ENCODE measurements at places on chromosomes 2 and 18.
A peak's percentile ranks its signal among the peaks of the same experiment; 100 is the strongest.

- DNase-seq, result no peak
Measured at GRCh38 chr2:182548031-182548950, 121.5 kb upstream of the PDE1A start.

DNA sequence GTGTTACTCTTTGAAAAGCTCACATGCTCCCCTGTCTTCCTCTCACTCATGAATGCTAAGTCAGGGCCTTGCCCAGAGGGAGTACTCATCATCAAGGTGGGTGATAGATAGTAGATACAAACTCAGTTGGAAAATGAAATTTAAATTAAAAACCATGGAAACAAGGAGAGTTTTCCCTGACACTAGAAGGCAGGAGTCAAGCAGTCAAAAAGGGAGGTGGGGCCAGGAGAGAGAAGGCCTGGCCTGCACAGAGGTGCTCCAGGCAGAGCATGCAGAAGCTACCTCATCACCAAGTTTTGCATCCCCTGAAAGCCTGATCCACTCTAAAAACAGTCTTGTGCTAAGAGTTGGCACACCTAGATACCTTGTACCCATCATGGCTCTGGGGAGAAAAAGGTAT lies 143.7 kb downstream of the MYO5B start:
- DNase-seq, result no peak

- no peak for DNase-seq
Measured at GRCh38 chr2:120612931-120613330, 122.7 kb upstream of the GLI2 start.

DNA sequence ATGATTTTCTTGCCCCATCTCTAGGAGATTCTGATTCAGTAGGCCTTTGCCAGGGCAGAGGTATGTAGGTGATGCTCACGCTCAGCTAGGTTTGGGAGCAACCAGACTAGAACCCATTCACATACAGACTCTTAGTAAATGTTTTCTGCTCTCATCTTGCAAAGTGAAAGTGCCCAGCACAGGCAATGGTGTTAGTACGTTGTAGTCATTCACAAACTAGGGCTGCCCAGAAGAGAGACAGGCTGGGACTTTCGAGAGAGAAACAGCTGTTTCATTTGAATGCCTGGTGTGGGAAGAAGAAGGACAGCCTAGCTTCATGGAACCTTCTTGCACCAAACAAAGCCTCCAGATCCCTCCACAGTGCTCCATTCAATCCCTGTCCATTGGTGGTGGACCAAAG lies 19.4 kb downstream of the DDX18 start:
- DNase-seq, result no peak

DNA sequence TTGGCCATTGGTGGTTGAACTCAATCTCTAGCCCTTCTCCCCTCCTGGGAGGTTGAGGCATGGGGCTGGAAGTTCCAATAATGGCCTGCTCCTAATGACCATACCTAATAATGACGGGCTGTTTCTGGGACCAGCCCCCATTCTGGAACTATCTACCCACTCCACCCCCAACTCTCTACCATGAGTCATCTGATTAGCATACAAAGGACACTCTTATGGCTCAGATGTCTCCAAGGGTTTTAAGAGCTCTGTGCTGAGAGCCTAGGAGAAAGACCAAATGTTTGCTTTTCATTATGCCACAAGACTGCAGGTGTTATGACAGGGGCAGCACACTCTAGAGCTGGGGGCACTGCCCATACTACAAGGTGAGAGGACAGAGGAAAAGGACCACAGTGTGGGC lies 137.0 kb upstream of the NCKAP5 start:
- no peak for DNase-seq

DNA sequence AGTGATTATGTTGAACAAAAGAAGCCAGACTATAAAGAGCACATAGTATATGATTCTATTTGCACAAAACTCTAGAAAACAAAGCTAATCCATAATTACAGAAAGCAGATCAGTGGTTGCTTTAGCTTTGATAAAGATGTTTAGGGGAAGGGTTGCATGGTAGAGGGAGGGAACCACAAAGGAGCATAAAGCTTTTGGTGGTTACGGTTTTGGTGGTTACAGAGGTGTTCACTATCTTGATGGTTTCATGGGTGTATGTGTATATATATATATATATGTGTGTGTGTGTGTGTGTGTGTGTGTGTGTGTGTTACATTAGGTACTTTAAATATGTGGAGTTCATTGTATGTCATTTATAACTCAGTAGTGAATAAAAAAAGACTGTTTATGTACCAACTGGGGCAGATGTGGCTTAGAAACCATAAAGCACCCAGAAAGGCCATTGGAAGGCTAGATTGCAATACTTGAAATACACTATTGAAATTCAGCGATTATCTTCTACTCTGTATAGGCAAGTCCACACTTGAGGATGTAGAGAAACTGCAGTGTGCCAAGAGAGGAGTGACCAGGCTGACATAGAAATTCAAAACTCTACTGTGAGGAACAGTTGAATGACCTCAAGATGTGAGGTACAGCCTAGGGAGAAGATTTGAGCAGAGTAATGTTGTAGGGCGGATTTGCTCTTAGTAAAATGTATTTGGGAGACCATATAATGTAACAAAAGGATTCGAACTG lies 60.6 kb downstream of the CAB39 start:
- no peak for DNase-seq

DNA sequence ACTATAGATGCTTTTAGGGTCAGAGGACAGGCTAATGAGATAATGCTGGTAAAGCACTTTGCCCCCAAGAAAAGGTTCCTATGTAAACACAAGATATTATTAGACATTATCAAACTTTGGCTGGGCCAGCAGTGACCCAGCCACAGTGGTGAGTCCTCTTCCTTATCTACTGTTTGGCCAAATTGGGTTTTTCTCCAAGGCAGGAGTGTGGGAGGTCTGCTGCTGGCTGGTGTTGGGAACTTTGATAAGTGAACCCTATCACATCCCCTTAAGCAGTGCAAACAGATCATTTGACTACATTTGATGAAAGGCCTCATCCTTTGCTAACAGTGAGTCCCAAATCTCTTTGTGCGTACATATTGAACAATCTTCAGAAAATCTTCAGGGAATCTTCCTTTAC lies 16.2 kb downstream of the FZD7 start:
- DNase-seq, result no peak

DNA sequence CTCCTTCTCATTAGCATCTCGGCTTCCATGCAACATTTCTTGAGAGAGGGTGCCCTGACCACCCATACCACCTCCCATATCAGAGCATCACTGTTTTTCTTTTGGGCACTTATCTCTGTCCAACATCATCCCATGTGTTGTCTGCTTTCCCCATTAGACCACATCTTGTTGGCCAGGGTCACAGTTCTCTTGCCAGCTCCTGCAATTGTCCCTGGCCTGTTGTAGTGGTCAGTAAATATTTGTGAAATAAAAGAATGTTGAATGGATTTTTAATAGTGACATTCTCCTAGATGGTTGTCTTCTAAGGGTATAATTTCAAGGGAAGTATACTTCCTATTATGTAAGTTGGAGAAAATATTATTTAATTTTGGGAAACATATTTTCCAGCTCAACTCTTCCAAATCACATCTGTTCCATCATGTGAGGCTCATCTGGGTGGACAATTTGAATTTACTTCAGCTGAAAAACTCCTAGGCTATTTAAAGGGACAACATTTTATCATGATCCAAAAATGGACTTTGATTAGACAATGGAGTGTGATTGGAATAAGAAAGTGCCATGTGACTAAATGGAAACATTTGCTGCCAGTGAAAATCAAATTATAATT lies 83.0 kb downstream of the MOGAT1 start:
- DNase-seq, result no peak

DNA sequence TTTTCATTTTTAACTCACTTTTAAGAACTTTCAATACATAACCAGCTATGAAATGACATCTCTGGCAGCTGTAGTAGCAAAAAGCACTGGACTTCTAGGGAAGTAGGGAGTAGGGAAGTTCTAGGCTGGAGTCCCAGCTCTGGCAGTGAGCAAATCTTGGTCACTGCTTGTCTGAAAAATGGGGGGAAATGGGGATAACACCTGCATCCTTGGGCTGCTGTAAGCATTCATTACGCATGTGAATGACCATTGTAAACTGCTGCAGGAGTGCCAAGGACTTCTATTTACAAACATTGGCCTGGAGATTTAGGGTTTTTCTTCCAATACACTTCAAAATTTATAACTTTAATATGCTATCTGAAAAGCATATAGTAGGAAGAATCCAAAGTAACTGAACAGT lies 972 bp upstream of the MPP4 start:
- DNase-seq, result no peak

GRCh38 chr2:208266936-208267335 lies 881 bp downstream of the PIKFYVE start:
- no peak for DNase-seq

DNA sequence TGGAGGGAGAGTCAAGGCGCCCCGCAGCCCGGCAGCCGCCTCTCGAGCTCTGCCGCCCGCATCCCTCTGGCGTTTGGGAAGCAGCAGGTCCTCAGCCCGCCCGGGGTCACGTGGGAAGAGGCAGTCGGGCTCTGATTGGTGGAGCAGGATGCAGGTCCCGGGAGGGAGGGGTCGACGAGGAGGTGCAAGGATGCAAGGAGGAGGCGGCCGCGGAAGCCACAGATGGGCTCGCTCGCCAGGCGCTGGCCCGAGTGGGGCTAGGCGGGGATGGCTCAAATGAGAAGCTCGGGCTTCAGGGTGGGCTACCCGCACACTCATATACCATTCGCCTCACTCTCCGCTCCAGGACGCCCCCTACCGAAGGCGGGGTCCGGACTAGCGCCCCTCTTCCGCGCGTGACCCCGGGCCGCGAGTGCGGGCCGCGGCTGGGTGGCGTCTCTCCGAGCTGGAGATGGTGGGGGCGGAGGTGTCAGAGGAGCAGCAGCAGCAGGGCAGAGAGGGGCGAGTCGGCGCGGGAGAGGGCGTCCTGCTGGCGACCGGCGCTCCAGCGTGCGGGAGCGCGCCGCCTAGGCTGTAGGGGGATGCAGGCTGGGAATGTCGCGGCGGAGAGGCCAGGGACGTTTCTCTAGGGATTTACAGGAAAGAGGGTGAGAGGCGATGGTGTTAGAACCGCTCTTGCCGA lies at the start of gene TMEFF2:
Gene TMEFF2 (minus strand): TSS at position 68 of the 682 bp plus-strand sequence. CDS start 409 bp downstream, outside the sequence.
- peak; percentile 29 for DNase-seq

- no peak for DNase-seq
Measured at GRCh38 chr18:3547891-3548615, 98.1 kb downstream of the TGIF1 start.
